ENCODE measurements at places on chromosomes 2 and 18.

DNA sequence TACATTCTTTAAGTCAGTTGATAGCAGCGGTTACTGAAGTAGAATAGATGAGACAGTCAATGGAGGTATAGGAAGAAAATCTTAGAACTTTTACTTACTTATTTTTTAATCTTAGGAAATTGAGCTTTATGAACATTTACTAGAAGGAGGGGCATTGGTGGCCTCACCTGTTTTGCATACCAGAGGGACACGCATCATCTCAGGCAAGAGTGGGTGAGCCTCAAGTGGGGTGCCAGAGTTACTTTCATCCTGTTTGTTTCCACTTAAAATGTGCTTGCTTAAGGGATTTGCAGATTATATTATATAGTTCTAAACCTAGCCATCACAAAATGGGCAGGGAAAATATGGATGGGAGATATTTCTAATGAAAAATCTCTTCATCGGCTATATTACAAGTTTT is 61.6 kb downstream of the WDR7 start:
- no peak for DNase-seq

- no peak for DNase-seq
Measured at GRCh38 chr18:26424428-26425147, 123.8 kb downstream of the KCTD1 start.

GRCh38 chr18:59917422-59917821 is 17.6 kb downstream of the PMAIP1 start:
- DNase-seq: no peak

- DNase-seq: peak; percentile 10
Measured at GRCh38 chr2:194819367-194819766, 837.7 kb upstream of the SLC39A10 start.

GRCh38 chr2:137316075-137316474 is 550.7 kb downstream of the THSD7B start:
- no peak for DNase-seq

DNA sequence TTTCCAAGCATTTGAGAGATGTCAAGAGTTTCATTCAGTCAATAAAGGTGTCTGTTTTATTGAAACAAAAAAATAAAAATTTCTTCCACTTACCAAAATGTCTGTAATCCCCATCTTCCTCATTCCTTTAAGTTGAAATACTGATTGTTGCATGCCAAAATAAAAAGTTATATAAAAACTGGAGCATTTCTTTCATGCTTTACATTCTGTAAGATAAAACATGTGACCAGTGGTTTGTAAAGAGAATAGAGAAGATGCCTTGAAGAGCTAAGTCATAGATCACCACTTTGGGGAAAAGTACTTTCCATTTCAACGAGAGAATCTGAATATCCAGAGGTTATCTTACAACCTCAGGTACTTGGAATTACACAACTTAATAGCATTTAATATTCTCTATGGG is 35.9 kb upstream of the MYO1B start:
- peak; percentile 83 for DNase-seq

DNA sequence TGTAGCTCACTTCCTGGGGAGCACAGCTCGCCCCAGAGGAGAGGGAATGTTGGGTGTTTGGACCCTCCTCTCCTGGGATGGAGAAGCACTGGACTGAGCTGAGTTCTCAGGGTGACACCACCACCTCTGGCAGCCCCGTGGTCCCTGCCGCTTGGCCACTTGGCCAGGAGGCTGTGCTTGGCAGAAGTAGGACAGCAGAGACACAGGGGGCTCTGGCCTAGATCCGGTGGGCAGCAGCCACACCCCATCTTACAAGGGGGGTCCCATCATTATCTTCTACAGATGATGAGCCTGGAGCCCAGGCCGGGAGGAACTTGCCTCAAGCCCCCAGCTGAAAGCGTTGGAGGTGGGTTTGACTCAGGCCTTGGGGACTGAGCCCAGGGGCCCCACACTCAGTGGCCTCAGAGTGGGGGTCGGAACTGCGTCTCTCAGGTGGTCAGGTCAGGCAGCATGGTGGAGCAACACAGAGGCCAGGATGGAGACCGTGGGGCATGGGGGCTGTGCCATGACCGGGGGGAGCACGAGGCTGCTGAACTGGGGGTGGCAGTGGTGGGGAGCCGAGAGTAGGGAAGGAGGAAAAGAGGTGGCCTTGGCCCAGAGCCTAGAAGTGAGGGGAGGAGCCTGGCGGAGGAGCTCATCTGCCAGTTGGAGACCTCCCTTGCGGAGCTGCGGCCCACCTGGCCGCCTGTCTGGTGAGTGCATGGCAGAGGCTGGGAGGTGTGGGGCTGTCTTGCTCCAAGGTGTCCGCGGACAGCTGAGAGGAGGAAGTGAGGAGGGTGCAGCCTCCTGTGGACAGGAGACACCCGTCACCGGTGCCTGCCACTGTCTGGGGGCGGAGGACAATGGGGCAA is 63.6 kb upstream of the HDAC4 start:
- no peak for DNase-seq

GRCh38 chr18:32386471-32386870 is 84.2 kb downstream of the GAREM1 start:
- DNase-seq: peak; percentile 18

- DNase-seq: no peak
Measured at GRCh38 chr2:213740453-213740852, 456.2 kb downstream of the SPAG16 start.

GRCh38 chr2:31089645-31090044 is 48.6 kb downstream of the GALNT14 start:
- DNase-seq: no peak

DNA sequence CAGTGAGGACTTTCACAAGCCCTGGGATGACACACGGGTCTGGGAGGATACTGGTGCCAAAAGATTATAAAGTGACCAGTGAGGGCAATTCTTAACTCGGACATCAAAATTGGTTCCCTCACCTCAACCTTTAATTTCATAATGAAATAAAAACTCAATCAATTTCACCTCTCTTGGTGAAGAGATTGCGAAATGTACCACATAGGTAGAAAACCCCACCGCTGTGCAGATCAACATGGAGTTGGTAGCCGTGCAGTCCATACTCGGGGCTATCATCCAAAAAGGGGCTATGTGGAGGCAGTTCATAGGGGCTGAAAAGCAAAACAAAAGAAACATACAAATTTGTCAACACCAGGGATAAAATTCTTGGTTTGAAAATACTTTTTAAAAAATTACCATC is 24.4 kb downstream of the FBXO15 start:
- DNase-seq: no peak

GRCh38 chr2:237818066-237818473 is 19.5 kb downstream of the RBM44 start:
- peak; percentile 83 for DNase-seq

GRCh38 chr2:71617266-71617665 is 163.9 kb downstream of the DYSF start:
- DNase-seq: no peak

GRCh38 chr2:10019174-10019573 is 24.2 kb upstream of the KLF11 start:
- no peak for DNase-seq

DNA sequence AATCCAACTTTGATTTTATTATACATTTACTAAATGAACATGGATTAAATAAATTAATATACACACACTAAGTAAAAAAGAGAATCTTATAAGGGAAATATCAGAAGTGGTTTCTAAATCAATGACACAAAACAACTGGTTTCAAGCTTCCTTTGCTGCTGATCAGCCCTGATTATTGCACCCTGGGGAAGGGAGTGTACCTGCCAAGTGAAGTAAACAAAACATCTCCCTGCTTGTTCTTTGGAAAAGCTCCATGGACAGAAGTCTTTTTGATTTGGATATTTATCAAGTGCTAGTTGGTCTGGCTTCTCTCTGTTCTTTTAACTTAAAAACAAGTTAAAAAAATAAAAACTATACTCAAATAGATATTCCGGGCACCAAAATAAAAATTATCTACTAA is 190.1 kb downstream of the PDE11A start:
- no peak for DNase-seq

DNA sequence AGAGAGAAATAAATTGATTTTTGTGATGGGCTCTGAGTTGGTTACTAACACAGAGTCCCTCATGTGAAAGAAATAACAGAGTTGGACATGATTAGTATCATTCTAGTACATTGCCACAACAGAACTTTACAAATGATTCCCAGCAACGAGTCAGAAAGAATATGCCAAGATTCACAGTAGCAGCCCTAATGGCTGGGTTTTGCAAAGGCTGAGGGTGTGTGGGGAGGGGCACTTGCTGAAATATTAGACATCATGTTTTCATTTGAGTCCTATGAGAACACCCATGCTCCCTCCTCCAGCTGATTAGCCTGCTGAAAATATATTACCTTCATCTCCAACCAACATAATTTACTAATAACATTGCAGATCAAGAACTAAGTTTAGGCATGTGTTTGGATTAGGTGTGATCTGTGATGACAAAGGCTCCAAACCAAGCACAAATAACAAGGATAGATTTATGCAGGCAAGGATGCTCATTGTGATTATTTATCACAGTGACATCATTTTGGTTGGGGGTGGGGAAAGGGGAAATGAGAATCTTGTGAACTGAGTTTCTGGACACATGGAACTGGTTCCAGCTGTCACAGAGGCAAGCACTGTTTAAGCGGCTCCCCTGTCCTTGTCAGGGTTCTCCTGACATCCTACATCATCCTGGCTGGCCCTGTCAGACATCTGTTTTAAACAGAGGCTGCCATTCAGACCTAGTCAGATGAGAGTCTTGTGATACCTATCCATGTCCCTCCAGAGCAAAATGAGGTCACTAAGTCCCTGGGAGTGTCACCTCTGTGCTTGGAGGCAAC is 205.8 kb upstream of the NCKAP5 start:
- DNase-seq: no peak

GRCh38 chr18:41395695-41396094 is 559.3 kb upstream of the PIK3C3 start:
- no peak for DNase-seq

- DNase-seq: peak; percentile 25
Measured at GRCh38 chr18:72086421-72086820, 457.7 kb downstream of the CBLN2 start.

- DNase-seq: no peak
Measured at GRCh38 chr2:142981069-142981378, 103.6 kb downstream of the KYNU start.

DNA sequence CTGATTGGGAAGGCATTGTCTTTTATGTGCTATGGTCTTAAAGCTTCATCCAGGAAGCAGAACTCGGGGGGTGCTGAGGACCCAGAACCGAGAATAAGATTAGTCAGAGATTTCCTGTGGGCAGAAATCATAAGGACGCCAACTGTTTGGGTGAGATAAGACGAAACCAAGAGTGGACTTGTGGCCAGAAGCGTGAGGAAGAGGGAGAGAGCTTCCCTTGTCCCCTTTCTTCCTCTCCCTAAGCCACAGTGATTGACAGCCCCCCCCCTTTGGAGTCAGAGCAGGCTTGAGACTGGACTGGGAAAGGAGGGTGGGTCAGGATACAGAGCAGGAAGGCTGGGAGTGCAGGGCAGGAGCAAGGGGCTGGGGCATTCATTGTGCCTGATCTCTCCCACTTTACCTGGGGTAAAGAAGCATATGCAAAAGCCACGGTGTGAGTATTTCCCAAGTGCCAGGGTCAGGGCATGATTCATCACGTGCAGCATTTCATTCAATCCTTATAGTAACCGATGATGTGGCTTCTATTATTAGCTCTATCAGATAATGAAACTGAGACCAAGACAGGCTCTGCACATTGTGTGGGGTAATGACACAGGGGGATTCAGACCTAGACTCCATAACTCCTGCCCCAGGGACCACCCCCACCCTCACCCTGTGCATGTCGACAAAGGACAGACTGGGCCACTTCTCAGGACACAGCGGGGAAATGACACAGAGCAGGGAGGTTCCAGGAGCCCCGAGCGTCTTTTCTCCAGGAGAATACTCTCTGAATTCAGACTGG is 3.0 kb upstream of the IL1RN start:
- DNase-seq: peak; percentile 46

GRCh38 chr2:181185948-181186347 is 205.5 kb downstream of the UBE2E3 start:
- DNase-seq: peak; percentile 56

DNA sequence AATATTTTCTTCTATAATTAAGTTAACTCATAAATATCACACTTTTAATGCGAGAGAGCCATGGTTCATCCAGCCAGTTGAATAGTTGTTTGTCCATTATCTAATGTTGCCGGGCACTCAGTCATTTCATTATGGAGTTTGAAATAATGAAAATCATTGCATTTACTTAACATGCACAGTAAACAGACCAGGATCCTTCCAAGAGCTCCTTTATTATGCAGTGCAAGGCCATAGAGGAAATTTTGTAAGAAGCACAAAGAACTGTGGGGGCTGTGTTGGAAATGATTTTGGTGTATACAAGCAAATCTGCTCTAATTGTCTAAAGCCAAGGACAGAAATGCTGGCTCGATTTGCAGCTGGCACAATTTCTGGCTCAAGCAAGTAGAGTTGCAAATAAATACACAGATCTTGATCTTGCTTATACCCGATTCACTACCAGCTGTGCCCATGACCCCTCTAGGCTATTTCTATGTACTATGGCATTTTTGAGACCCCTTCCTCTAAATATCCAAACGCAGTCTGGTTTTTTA is 400.3 kb upstream of the HNRNPA3 start:
- DNase-seq: no peak

- DNase-seq: no peak
Measured at GRCh38 chr18:75779450-75779849, 351.9 kb upstream of the SMIM21 start.

GRCh38 chr2:120770641-120771040 is 35.0 kb downstream of the GLI2 start:
- no peak for DNase-seq

GRCh38 chr18:63617049-63617914 is 26.8 kb downstream of the SERPINB4 start:
- DNase-seq: no peak

GRCh38 chr18:55189972-55190371 is 230.7 kb upstream of the CCDC68 start:
- peak; percentile 29 for DNase-seq

GRCh38 chr2:136020831-136021230 is 35.4 kb upstream of the DARS1 start:
- no peak for DNase-seq

DNA sequence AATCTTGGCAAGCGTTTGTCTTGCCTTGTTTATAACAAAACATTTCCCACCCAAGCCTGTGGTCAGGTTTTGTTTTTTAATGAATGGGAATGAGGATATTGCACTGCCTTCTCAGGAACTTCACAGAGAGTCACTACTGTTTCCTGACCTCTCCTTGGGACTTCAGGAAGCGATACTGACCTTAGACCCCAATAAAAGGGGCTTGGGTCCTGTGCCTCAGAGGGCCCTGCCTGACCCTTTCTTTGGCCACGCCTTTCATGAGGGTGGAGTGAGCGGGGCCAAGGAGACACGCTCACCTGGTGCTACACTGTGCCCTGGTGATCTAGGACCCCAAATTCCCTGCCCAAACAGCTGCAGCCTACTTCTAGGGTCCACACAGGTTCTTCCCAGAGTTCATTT is 92.8 kb upstream of the TGFA start:
- DNase-seq: no peak

GRCh38 chr2:192390401-192390800 is 195.7 kb upstream of the TMEFF2 start:
- no peak for DNase-seq

GRCh38 chr2:232022718-232023117 is 61.2 kb downstream of the DIS3L2 start:
- peak; percentile 11 for DNase-seq

DNA sequence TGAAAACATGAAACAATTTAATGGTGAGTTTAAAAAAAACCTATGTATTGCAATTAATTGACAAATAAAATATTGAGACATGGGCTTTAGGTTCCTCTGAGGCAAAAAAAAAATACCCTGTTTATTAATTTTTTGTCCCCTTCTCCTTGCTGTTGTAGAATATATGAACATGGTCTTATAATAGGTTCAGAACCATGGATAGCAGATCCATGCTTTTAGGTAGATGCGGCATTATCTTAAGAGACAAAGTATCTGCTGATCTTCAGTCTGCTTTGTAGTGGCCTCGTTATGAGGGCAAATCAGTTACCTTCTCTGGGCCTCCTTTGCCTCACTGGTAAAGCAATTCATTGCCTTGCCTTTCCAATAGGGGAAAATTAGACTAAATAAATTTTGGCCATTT is 850.7 kb downstream of the NRXN1 start:
- DNase-seq: no peak

Measured in fibroblast of upper back skin (primary cell).